ENCODE measurements at places on chromosomes 12 and 14. TPM values are rescaled to one million over a fixed set of nuclear protein-coding genes. Genes with fewer than 3 reads are reported as not detected.

GRCh38 chr14:54653712-54654469 is 87.0 kb downstream of the SAMD4A start:
- no peak for DNase-seq

The KRT6C gene
- not detected for total RNA-seq

The FAM186B gene
- total RNA-seq = 0.75 TPM

The ASB2 gene
- 3.2 TPM for total RNA-seq

GRCh38 chr12:119181202-119181601 is 2.5 kb downstream of the HSPB8 start:
- no peak for DNase-seq

GRCh38 chr14:102900631-102901571 is 21.6 kb upstream of the AMN start:
- DNase-seq = peak; percentile 67

The TAC3 gene
- total RNA-seq = not detected

DNA sequence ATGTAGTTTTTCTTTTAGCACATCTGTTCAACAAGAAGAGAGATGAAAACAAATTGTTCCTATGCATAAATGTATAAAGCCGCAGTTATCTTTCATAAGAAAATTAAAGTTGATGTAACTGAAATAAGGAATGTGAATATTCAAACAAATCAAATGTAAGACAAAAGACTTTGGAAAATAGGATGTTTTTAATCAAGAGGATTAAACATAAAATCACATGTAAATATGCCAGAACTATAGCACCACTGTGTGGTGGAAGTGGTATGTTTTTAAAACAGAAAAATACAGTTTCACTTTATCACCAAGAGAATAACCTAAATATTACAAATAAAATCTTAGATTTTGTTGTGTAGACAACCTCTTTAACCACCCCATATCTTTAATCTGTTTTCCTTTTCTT is 40.4 kb downstream of the CAPS2 start:
- DNase-seq = no peak

DNA sequence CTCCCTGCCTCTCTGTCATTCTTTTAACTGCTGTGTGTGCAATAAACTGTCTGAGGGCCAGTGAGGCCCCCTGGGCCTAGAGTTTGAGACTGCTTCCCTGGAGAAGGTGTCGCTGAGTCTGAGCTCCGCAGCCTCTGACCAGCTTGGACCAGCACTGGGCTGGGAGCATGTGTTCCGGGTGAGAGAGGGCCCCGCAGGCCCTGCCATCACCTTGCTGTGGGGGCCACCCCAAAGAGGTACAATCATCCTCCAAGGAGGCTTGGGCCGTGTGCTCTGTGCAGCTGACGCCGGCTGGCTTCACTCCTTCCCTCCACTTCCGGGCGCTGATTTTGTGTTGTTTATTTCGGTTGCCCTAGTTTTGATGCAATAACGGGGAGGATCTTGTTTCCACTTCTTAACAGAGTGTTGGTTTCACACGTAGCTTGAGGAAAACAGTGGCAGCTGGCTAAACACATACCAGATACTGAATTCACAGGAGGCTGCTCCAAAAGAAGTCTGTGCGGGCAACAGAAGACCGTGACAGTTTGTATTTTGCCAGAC is 121.6 kb downstream of the TMEM132C start:
- DNase-seq = no peak

The PYGL gene
- 46.3 TPM for total RNA-seq

GRCh38 chr14:101505236-101505970 is 55.9 kb upstream of the DIO3 start:
- peak; percentile 47 for DNase-seq

- DNase-seq = no peak
These were observed 341.2 kb upstream of the DCN start for GRCh38 chr12:91523831-91524230.

DNA sequence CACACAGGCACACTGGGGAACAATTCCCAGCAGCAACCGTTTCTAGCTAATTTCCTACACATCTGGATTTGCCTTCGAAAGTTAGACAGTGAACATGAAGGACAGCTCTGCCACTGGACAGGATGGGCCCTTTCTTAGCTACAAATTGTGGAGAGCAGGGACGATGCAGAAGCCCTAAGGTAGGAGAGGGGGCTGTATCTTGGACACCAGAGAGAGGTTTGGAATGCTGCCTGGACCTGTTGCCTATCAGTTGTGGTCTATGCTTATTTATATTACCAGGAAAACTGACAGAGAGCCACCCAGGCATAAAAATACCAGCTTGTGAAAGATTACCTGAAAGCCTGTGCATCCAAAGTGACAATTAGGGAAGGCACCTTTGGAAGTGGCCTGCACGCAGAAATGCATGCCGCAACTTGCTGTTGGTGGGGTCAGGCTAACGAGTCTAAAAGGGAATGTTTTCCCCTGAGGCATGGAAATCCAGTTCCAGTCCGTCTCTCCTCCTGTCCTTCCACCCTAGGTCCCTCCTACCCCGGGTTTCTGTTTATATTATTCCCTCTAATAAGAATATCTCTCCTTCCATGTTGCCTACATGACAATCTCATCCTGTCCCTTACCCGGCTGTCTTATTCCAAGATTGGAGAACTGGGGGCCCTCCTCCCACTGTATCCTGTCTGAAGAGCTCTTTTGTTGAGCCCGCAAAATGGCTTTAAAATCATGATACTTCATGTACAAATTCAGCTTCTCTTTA is 60.2 kb downstream of the MDM2 start:
- no peak for DNase-seq

DNA sequence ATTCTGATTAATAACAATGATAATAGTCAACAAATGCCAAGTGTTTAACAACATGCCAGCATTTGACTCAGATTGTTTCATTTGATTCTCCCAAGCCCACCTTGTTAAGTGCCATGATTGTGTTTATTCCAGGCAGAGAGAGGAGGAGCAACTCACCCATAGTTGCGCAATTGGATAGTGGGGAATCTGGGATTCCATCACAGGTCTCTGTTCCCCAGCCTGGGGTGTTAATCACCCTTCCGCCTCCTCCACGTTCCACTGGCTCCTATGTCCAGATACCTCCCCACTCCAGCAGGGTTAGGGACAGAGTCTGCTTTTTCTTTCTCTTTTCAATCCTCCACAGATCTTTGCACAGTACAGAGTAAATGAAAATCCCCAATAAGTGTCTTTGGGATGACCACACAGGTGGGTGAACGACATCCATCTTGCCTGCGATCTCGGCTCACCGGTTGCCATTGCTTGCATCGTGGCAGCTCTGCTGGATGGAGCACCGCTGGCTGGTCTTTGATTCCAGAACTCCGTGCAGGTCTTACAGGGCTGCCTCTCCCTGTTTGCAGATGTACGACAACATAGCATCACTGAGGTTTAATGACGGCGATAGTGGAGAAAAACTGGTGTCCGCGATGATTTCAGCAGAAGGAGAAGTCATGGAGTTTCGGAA is 78.8 kb downstream of the DNAH10 start:
- no peak for DNase-seq

DNA sequence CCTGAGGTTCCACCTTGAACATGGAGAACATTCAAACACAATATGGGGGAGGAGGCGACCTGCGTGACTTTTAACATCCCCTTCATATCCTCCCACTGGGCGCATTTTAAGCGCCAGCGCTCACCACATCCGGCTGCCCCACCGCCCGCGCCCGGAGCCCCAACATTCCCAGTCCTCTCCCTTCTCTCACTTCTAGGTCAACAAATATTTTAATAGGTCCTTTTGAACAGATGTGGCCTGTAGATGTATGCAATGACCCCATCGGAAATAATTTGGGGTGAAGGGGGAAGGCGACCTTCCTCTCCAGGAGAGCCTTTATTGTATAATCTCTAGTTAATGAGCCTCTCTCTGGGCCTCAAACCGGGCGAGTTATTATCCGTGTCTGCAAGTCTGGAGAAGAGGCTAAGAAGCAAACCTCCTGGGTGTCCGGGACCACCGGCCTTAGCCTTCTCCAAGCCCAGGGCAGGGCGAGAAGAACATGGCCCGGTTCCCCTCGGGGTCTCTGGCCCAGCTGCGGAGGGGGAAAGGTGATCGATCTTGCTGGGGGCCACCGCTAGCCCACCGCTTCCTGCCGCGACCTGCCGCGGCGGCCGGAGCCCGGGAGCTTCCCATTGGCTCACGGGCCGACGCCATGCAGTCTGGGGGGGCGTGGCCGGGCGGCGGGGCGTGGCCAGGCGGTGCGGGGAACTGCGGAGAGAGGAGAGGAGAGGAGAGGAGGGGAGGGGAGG is 83.2 kb upstream of the HMGA2 start:
- peak; percentile 82 for DNase-seq

- no peak for DNase-seq
These were observed 694 bp upstream of the DIABLO start for GRCh38 chr12:122226366-122227125.

GRCh38 chr12:10307630-10308029 is at the start of gene KLRD1:
Gene KLRD1 (plus strand): TSS chr12:10307870. CDS start chr12:10308078, 208 bp downstream.
- DNase-seq = no peak

DNA sequence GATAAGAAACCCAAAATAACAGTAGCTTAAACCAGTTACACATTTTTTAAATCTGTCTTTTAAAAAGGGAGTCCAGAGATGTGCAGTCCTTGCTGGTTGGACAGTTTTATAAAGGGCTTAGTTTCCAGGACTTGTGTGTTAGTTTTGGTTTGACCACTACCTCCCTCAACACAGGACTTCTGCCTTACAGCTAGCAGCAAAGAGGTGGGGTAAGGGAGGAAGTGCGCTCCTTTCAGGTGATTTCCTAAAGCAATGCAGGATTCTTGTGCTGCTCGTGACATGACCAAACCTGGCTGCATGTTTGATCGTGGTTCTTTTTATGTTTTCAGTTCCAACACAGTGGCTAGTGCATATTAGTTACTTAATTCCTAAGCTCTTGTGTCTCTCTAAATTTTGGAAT is 266.2 kb downstream of the TMTC2 start:
- no peak for DNase-seq

GRCh38 chr12:14982991-14983390 is 10.1 kb downstream of the PDE6H start:
- no peak for DNase-seq

GRCh38 chr12:84982888-84983287 is 53.2 kb downstream of the TSPAN19 start:
- DNase-seq = no peak

The NRIP2 gene
- total RNA-seq = 0.61 TPM

DNA sequence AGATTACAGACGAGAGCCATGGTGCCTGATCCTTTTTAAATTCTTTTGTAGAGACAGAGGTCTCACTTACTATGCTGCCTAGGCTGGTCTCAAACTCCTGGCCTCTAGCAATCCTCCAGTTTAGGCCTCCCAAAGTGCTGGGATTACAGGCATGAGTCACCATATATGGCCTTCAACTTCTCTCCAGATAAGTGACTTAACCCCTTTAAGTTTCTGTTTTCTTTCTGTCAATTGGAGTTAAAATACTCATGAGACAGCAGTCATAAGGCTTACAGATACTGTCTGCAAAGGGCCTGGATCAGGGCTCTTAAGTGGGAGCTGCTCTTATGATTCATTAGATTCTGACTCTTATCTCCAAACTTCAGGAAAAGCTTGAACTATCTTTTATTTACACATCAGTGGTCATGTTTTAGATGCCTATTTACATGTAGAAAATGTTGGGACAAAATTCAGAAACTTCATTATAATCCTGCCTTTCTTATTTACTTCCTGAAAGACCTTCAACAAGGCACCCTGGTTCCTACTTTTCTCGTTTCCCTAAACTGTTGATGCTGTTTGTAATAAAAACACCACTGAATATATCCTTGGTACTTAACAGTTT is 271.5 kb upstream of the TBX3 start:
- no peak for DNase-seq

DNA sequence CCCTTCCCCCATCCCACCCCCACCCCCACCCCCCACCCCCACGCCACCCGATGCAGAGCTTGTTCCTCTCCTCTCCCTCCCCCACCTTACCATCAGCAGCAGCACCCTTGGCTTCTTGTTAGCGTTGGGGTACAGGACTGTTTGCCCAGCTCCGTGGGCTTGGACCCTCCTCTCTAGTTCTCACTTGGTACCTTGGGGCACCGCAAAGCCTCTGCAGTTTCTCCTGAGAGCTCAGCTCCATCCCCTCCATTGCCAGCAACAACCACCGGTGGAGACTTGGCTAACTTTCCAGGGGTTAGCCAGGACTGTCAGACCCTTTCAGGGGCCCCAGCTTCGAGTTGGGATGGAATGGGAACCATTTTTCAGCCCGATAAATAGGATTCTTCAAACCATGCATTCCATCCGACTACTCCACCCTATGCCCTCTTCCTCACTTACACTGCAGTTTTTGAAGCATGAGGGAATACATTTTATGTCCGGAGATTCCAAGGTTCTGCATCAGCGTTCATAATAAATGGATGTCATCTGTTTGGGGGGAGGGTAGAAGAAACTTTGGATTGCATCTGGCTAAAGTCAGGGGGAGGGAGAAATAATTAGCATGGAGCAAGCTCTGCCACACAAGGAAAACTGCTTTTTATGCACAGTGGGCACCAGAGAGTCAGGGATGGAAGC is 1.1 kb downstream of the SCN8A start:
- no peak for DNase-seq

- no peak for DNase-seq
These were observed 29.3 kb upstream of the CPNE8 start for GRCh38 chr12:38934686-38935085.

The RBMS2 gene
- 142 TPM for total RNA-seq

GRCh38 chr14:96203116-96203515 is 1.5 kb upstream of the BDKRB2 start:
- no peak for DNase-seq

The CRIP1 gene
- total RNA-seq = 96.2 TPM

GRCh38 chr14:36019126-36019525 is 157.4 kb downstream of the PTCSC3 start:
- DNase-seq = no peak

The LRRC43 gene
- not detected for total RNA-seq

The SERPINA5 gene
- 0.41 TPM for total RNA-seq

- DNase-seq = no peak
These were observed 682.4 kb downstream of the DIO2 start for GRCh38 chr14:79528828-79529416.

The SPX gene
- total RNA-seq = 1.7 TPM

The POTEG gene
- not detected for total RNA-seq

The ATP2B1 gene
- 46.6 TPM for total RNA-seq

DNA sequence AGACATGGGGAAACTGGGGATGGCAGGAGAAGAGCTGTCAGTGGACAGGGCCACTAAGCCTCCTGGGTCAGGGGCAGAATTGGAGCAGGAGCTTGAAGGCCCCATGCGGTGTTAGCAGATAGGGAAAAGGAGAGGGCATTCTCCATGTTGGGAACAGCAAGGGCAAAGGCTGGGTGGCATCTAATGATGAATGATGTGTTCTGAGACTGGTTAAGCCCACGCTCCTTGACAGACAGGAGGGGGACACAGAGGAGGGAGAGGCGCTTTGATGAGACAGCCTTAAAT is 63.0 kb downstream of the CLMN start:
- no peak for DNase-seq

GRCh38 chr12:2332947-2333346 is 280.2 kb downstream of the CACNA1C start:
- no peak for DNase-seq

GRCh38 chr12:131836193-131836592 is 8.0 kb downstream of the MMP17 start:
- no peak for DNase-seq

DNA sequence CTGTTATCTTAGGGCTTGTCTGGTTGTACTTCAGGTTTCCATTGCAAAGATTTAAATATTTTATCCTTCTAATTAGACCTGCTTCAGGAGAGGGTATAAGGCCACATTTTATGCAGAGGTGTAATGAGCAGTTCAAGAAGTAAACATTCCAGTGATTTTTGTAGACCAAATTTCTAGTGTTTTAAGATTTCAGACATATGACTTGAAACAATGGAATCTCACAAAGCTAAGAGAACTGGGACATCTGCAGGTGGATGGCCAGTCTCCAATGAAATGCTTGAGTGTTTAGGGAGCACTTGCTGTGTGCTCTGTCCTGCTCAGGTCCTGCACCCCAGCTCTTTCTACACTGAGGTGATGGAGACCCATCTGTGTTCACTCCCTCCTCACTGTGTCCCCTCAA is 7.9 kb downstream of the C14orf132 start:
- DNase-seq = no peak

Measured in upper lobe of right lung (tissue), 1 donor.